ENCODE measurements at places on chromosomes 5 and 9. TPM values are rescaled to one million over a fixed set of nuclear protein-coding genes. Genes with fewer than 3 reads are reported as not detected.

Gene HRCT1
- polyA plus RNA-seq = 3.7 TPM

Gene BARX1
- not detected for polyA plus RNA-seq

Gene OR1J2
- polyA plus RNA-seq = not detected

Gene PCDHB8
- polyA plus RNA-seq = 0.51 TPM

Gene ACSL6
- polyA plus RNA-seq = 3.2 TPM

Gene PNPLA7
- 8.8 TPM for polyA plus RNA-seq

Gene ARHGEF37
- 8.1 TPM for polyA plus RNA-seq

Gene ARHGEF39
- 0.30 TPM for polyA plus RNA-seq

Gene GPR21
- polyA plus RNA-seq = 0.19 TPM

All from heart left ventricle (tissue), 16 donors.